ENCODE measurements at places on chromosomes 12 and 14. TPM values are rescaled to one million over a fixed set of nuclear protein-coding genes. Genes with fewer than 3 reads are reported as not detected.
A peak's percentile ranks its signal among the peaks of the same experiment; 100 is the strongest.

- no peak for DNase-seq
Observed at GRCh38 chr14:72685456-72685855, 208.4 kb downstream of the DPF3 start.

GLIPR1L1 gene
- not detected for polyA plus RNA-seq

STON2 gene
- 45.5 TPM for polyA plus RNA-seq

CLEC4C gene
- polyA plus RNA-seq: 0.28 TPM

GRCh38 chr14:82537831-82538230 is 1004.2 kb upstream of the SEL1L start:
- no peak for DNase-seq

- DNase-seq: peak; percentile 7
Observed at GRCh38 chr14:97458255-97458654, 661.1 kb downstream of the VRK1 start.

- no peak for DNase-seq
Observed at GRCh38 chr12:66111605-66112004, 18.9 kb downstream of the LLPH start.

DNA sequence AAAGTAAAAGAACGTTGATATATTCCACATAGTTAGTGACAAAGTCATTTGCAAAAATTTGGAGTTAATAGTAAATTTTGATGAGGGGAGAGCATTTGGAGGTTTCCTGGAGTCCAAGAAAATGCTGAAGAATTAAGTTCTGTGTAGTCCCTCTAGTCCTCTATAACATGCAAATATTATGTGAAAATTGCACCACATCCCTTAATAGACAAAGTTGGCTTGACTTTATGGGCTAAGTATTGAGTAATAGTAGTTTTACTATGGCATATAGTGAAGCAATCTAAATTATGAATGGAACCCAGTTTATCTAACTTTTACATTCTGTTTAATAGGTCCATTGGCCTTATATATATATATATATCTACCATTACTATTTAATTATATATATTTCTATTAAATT is 66.4 kb upstream of the DCN start:
- no peak for DNase-seq

MYO1H gene
- 1.3 TPM for polyA plus RNA-seq

BIN2 gene
- polyA plus RNA-seq: 3.7 TPM

DNA sequence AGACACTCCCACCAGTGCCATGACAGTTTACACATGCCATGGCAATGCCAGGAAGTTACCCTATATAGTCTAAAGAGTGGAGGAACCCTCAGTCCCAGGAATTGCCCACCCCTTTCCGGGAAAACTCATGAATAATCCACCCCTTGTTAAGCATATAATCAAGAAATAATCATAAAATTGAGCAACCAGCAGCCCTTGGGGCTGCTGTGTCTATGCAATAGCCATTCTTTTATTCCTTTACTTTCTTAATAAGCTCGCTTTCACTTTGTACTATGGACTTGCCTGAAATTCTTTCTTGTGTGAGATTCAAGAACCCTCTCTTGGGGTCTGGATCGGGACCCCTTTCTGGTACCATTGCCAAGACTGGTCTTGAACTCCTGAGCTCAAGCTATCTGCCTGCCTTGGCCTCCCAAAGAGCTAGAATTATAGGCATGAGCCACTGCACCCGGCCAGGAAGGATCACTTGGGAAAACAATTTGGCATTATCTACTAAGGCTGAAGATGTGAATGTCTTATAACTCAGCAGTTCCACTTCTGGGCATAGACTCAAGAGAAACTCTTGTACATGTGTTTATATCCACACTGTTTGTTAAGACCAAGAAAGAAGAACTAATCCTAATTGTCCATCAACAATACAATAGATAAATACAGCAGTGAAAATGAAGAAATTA is 35.9 kb upstream of the CEP83 start:
- no peak for DNase-seq

- no peak for DNase-seq
Observed at GRCh38 chr12:47576289-47576945, 129.4 kb downstream of the RPAP3 start.

PRH2 gene
- polyA plus RNA-seq: 0.48 TPM

GRCh38 chr14:24630087-24630871 is 3.7 kb downstream of the GZMB start:
- DNase-seq: no peak

DNA sequence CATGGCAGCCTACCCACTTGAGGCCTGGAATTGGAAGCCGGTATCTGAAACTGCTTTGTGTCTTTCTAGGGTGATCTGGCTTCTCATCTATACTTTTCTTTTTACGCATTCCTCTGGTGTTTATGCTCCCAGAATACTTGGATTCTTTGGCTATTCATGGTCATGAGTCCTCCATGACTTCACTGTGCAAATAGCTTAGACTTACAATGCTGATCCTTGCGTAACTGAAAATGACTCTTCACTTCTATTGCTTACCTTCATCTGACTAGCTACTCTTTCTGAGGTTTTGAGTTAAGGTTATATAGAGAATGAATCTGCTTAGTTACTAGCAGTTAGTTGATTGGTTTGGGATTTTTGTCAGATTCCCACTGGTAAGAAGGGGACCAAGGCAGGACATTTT is 121.7 kb upstream of the NOVA1 start:
- DNase-seq: no peak

CCDC197 gene
- polyA plus RNA-seq: not detected

DNA sequence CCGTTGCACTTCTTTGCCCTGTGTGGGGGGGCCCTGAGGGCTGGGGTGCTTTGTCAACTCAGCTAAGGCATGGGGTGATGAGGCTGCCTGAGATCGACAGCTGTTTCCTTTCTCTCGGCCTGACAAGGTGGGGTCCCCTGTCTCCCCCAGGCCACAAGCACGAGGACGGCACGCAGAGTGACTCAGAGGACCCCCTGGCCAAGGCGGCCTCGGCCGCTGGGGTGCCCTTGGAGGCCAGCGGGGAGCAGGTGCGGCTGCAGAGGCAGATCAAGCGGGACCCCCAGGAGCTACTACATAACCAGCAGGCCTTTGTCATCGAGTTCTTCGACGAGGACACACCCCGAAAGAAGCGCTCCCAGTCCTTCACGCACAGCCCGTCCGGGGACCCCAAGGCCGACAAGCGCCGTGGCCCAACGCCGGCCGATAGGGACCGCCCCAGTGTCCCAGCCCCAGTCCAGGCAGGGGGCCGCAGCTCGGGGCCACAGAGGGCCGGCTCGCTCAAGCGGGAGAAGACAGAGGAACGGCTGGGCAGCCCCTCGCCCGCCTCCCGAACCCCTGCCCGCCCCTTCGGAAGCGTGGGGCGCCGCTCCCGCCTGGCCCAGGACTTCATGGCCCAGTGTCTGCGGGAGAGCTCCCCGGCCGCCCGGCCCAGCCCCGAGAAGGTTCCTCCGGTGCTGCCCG is 18.8 kb downstream of the CEP170B start:
- DNase-seq: no peak

- no peak for DNase-seq
Observed at GRCh38 chr12:131249246-131250027, 295.7 kb downstream of the ADGRD1 start.

DNA sequence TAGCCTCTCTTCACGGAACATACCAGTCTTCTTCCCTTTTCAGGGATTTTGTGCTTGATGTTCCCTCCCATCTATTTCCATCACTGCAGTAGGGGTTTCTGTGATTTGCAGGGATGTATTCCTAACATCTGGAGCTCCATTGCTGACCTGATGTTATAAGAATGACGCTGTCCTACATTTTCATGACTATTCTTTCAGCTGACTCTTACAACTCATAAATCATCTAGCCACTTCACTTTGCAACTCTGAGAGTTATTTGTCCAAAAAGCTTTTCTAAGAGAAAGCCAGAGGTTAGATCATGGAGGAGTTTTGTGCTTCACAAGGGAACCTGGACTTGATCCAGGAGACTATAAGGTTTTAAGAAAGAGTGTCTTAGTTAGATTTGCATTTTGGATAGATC is 116.6 kb upstream of the FAR2 start:
- no peak for DNase-seq

GRCh38 chr12:104177663-104178501 is 37.7 kb upstream of the TXNRD1 start:
- DNase-seq: no peak

ACSS3 gene
- 20.1 TPM for polyA plus RNA-seq

- no peak for DNase-seq
Observed at GRCh38 chr14:61459229-61459628, 137.8 kb downstream of the PRKCH start.

GRCh38 chr12:104588047-104588920 is 131.5 kb downstream of the CHST11 start:
- DNase-seq: no peak

DNA sequence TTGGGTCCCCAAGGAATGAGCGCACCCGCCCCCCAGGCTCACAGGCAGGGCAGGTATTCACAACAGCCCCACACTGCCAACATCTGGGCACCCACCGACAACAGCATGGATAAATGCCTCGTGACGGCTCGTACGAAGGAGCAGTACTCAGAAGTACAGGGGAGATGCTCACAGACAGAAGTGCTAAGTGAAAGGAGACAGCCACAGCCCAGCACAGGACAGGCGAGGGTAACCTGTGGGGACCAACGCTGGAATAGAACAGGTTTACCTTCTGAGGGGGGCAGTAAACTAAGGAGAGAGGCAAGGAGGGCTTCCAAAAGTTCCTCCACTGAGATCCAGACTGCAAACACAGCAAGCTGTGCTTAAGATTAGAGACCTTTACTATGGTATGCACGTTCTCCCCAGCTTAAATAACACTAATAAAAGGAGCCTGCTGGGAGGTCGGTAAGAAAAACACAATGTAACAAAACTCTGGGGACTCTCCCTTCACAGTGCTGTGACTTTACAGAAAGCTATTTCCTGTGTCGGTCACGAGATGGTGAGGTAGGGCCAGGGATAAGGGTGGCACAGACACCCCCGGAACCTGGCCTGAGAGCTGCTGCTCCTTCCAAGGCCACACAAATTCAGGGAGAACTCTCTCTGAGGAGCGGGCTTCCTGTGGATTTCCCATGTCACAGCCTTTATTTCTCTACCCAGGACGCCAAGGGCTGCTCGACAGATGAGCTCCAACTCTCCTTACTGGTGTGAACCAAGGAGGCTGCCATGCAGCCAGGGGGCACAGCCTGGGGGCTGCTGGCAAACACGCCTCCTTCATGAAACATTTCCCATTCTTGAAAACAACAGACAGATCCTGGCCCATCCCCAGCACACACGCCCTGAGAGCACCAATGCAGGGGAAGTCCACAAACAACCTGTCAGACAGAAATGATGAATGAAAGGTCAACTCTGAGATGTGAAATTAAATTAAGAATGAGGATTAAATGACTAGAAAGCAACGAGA is 26.3 kb downstream of the SLC15A4 start:
- peak; percentile 35 for DNase-seq

ACSM4 gene
- not detected for polyA plus RNA-seq

DNA sequence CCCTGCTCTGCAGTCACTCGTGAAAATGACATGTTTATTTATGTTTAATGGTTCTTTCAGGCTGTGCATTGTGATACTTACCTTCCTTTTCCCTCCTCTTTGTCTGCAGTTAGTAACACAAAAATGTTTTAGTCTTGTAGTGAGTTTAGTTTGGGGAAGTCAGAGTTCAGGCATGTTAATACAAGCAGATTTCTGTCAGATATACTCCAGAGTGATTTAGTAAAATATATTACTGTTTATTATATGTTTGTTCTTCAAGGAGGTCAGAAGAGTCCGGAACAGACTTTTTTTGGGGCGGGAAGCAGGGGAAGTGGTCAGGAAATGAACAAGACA is 28.7 kb downstream of the MSRB3 start:
- DNase-seq: no peak

RFLNA gene
- polyA plus RNA-seq: 6.1 TPM

C2CD5 gene
- polyA plus RNA-seq: 82.8 TPM

DNA sequence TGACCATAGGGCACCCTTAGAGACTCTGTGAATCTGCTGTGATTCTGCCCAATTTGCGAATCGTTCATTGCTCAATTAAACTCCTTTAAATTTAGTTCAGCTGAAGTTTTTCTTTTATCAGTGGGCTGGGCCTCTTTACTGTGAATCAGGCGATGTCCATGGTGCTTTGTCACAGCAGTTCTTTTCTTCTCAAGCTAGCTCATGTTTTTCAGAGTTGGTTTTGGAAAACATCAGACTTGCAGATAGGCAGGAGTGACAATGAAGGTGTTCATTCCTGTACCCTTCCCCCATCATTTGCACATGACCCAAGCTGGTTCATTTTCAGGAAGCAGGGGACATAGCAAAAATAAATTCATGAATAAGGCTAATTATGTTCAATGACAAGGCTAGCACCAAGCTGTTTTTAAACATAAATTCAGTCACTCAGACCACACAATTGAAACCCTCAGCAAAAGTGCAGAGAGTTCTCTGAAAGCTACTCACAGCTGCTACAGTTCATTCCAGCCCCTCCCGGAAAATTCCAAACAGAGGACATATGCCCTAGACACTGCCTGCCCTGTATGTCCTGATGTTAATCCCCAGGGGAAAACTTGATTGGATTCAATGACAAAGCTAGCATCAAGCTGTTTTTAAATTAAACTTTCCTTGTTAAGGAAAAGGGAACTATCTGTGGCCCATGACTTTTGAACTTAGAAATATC is 383.3 kb downstream of the C12orf75 start:
- DNase-seq: peak; percentile 31

Measured in right renal cortex interstitium (tissue), 3 donors.